ENCODE measurements at places on chromosomes 5 and 9.

DNA sequence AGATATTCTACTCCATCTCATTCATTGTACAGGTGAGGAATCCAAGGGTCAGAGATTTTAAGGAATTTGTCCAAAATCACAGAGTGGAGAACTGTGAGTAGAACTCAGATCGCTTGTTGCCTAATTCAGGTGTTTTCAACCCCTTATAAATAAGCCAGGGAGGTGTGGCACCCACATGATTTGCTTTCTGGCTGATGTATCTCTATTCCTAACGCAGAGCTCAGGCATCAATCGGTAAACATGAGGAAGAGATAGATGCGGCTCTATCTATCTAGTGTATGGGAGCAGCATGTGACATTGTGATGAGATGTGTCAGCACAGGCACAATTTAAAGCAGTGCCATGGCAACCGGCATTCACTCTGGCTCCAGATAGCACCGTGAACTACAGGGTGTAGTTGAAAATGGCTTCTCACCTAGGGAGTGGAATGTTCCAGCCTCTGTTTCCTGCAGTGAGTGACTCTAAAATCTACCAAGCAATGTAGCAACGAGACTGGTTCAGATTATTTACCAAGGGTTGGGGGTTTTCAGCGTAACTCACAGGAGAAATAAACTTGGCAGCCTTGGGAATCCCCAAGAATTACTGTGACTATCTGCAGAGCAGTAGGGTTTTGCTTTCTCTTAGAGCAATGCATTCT is 53.4 kb upstream of the SUB1 start:
- DNase-seq = no peak

DNA sequence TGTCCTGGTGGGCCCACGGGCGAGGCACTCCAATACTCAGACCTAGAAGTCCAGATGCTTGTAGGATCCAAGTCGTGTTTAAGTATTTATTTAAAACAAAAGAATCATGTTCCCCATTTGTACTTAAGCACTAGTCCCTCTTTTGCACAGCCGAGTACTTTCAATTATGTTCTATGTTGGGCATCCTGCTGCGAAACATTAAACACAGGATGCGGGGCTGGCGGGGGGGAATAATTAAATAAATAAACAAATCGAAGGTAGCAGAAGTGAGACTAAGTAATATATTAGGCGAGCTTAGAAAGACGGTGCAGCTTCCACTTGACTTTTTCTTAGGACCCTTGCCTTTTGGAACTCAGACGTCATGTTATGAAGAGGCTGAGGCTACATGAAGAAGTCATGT is 1129.2 kb upstream of the ACO1 start:
- no peak for DNase-seq

- DNase-seq = no peak
Observed at GRCh38 chr5:176446884-176447590, 1.1 kb upstream of the FAF2 start.

DNA sequence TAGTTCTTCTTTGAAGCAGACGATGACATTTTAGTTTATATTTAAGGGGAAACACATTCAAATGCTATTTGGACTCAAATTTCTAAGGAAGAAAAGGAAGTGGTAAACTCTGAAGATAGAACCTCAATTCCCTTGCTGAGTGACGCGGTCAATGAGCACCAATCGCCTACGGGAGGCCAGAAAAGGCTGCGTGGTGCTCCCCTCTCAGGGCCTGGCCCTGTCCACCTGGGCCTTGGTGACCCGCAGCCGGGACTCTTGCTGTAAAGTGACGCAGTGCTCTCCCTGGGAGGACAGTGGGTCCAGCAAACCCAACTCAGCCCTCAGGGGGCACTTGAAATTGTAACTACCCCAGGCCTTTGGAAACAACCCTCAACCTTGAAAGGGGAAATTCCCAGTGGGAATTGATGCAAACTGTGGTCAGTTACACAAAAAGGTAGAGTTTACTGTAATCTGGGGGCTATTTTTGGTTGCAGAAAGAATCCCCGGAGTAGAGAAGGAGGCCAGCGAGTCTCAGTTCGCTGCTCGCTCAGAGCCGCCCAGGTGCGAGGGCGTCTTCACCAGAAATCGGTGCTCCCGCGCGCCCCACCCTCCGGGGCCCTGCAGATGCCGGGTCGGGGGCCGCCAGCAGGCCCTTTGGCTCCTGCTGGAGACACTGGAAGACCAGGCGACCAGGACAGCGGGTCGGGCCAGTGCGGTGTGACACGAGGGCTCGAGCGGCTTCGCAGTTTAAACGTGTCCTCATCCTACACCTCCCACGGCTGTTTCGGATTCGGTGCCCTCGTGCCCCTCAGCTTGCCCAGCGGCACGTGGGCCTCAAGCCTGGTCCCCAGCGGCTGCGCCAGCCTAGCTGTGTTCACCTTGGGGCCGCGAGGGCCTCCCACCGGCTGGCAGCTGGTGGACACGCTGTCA is 1.4 kb upstream of the ANKRD33B start:
- no peak for DNase-seq

DNA sequence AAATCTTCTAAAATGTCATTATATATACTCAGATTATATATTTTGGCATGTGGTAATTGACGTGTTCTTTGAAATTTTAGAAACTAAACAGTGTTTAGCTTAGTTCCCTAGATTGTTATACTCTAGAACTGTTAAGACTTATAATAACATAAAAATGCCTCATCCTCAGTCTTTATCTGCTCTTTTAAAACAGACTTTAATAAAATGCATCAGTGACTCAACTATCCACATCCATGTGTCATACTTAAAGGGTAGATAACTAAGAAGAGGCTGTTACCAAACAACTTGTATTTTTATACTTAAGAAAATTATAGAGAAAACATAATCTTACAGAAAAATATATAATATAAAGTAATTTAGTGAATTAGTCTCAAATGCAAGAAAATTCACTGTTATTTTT is 15.2 kb downstream of the NFIL3 start:
- DNase-seq = no peak

DNA sequence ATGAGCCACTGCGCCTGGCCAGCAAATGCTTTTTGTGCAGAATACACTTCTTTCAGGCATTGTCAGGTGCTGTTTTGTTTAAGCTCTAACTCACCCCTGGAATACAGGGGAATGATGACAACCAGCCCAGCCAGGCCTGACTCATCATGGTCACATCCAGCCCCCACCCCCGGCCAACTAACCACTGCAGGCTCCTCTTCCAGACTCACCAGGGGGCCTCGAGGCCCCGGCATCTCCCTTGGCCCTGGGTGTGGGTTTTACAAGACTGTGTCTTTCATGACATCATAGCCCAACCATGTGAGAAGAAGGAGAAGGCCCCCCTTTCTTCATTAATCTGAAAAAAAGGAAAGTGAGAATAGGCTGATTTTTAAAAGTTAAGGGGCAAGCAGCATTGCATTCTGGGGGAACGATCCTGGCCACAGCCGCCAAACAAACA is 35.5 kb downstream of the OLFML2A start:
- DNase-seq = no peak

DNA sequence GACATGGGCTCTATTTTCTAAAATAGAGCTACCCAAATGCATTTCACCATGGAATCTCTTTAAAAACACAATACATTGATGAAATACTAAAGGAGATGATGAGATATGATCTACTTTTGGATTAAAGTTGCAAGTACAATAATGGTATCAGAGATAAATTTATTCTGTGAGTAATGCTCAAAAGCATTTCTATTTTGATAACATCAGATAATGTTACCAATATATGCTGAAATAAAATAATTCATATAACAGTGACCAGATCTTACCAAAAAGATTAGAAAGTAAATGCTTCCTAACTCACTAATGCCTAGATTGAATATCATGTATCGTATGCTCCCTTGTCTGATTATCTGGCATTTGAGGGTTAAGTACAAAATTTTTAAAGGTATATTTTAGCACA is 761.8 kb upstream of the ZNF608 start:
- DNase-seq = no peak

GRCh38 chr5:53453898-53454718 is 26.3 kb upstream of the FST start:
- no peak for DNase-seq

GRCh38 chr9:137666513-137666822 is 47.7 kb downstream of the EHMT1 start:
- no peak for DNase-seq
